ENCODE measurements at places on chromosomes 12 and 14.

DNA sequence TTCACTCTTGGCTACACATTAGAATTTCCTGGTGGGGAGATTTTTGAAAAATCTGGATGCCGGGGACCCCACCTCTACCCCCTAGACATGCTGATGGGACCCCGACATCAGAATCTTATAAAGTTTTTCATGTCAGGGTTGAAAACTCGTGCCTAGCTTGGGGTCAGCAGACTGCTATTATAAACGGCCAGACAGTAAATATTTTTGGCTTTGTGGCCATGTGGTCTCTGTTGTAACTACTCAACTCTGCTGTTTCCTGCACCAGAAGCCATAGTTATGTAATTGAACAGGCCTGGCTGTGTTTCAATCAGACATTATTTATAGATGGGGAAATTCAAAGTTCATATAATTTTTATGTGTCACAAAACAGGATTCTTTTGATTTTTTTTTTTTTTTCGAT lies 41.6 kb downstream of the ACACB start:
- DNase-seq = no peak

GRCh38 chr12:56084958-56085543 lies 5.1 kb downstream of the ERBB3 start:
- no peak for DNase-seq

DNA sequence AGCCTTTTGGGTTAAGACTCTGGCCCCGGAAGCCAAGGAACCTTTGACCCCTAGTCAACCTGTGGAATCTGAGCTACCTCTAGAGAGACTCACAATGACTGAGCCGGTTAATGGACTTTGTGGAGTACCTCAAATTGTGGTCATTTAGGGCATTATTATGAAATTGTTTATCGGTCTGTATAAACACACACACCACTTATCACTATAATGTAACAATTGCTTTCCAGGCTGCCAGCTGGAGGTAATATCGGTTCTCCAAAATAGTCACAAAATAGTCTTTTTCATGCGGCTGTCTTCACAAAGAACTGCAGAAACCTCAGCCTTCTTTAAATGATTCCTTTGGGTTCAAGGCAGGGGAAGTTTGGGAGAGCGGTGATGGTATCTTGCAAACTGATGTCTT lies 144.2 kb downstream of the DACT1 start:
- no peak for DNase-seq

DNA sequence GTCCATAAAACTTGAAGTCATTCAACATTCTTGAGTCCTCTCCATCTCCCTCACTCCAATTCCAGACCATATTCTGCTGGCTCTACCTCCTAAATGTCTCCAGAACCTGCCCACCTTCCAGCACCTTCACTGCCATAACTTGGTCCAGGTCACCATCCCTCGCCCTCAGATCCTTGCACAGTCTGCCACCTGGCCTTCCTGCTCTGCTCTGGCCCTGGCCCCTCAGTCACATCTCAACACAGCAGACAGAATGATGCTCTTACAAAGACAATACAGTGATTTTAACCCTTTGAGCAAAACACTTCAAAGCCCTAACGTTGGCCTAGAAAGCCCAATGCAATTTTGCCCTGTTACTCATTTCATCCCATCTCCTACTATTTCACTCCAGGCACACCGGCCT lies 81.8 kb upstream of the PDZRN4 start:
- no peak for DNase-seq

- no peak for DNase-seq
Observed at GRCh38 chr14:61585598-61586543, 109.4 kb upstream of the HIF1A start.

DNA sequence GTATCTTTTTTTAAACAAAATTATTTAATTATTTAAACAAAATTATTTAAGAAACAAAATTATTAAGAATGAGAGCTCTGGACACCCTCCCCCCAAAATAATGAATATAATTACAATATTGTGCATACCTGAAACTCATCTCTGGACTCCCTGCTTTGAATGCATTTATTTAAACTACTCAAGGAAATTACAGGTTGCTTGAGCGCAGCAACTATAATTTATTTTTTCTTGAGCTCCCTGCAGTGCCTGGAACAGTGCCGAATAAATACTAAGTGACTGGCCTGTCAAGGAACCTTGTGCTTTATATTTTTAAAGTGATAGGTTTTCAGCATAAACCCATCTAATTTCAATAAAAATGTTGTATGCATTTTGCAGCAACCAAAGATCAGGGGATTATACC lies 93.9 kb downstream of the KCNC2 start:
- no peak for DNase-seq

- no peak for DNase-seq
Observed at GRCh38 chr12:131418121-131418520, 292.8 kb upstream of the SFSWAP start.

DNA sequence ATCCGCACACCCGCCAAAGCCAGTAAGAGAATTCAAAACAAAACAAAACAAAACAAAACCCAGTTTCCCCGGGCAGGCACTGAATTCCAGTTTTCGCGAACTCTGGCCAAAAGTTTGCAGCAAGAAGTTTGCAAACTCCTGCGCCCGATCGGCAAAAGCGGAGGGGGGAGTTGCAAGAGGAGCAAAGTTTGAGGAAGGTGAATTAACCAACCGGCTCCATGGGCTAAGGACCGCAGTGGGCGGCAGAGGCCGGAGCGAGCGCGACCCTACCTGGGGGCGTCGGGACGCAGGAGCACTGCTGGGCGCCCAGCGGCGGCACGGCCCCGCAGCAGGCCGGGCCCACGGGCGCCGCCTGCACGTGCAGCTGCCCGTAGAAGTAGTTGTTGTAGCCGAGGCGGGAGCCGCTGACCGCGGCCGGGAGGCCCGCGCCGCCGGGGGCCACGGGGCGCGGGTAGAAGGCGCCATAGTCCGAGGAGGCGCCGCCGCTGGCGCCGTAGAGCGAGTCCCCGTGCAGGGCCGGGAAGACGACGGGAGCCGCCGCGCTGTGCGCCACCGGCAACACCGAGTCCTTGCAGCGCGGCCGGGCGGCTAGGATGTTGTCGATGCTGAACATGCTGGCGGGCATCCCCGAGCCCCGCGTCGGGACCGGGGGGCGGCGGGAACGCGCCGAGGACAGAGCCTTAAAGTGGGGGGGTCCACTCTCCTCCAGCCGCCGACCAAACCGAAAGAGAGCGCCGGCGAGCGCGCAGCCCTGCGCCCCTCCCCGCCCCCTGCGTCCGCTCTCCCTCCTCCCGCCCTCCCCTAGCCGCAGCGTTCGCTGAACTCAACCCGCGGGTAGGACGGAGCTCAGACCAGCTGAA lies at the start of gene GSC:
Gene GSC, minus strand, starts transcription at position 723 of the 860 bp plus-strand sequence. Its CDS starts 98 bp downstream, at position 625.
- DNase-seq = no peak

All from stimulated activated CD8-positive, alpha-beta memory T cell treated with anti-CD3 and anti-CD28 coated beads, Interleukin-15, amount 100 ng/mL, for 1 hour (primary cell).